K562 (cell line): ENCODE measurements at places on chromosomes 13 and 19.

DNA sequence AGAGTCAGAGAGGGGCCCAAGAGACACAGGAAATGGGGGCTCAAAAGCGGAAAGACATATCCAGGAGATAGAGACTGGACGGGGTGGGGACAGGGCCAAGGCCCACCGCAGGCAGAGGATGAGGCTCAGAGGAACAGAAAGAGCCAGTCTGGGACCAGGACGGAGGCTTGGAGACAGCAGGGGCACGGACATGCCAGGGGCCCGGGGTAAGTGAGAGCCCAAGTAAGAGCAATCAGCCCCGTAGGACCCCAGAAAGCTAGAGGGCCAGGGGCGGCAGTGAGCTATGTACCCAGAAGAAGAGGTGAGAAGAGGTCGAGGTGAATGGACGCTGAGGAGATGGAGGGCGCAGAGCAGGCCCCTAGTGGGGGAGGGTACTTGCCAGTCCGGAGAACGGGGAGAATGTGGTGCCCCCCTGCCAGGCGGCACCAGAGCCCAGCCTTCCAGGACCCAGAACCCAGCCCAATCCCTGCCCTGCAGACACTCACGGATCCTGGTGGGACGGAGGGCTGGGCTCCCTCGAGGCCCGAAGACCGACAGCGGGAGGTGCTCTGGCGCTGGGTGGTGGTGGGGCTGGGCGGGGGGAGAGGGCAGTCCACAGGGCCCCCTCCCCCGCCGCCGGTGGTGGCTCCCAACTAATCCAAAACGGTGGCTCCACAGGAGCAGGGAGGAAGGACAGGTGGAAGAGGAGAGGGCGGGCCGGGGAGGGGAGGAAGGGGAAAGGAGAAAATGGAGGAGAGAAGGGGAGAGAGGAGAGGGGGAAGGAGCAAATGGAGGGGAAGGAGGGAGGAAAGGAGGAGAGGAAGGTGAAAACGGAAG lies 1.0 kb downstream of the GRIK5 start:
- peak; percentile 32 for DNase-seq

- DNase-seq: no peak
Measured at GRCh38 chr13:33286128-33286527, 573 bp upstream of the STARD13 start.

DNA sequence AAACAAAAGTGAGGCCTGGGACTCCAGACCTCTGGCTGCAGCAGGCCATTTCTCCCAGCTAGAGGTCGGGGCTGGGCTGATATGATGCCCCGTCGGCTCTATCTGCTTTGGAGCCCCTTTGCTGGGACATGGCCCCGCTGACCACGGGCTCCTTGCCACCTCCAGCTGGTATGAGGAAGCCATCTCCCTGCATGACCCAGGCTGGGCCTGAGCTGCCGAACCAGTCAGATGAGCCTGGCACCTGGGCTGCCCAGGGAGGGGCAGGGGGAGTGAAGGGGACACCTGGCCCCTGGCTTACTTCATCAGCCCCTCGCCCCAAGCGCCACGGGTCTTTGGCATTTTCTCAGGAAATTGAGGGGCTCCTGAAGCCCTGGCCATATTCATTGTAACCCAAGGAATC lies 7.8 kb downstream of the ZSWIM4 start:
- no peak for DNase-seq

DNA sequence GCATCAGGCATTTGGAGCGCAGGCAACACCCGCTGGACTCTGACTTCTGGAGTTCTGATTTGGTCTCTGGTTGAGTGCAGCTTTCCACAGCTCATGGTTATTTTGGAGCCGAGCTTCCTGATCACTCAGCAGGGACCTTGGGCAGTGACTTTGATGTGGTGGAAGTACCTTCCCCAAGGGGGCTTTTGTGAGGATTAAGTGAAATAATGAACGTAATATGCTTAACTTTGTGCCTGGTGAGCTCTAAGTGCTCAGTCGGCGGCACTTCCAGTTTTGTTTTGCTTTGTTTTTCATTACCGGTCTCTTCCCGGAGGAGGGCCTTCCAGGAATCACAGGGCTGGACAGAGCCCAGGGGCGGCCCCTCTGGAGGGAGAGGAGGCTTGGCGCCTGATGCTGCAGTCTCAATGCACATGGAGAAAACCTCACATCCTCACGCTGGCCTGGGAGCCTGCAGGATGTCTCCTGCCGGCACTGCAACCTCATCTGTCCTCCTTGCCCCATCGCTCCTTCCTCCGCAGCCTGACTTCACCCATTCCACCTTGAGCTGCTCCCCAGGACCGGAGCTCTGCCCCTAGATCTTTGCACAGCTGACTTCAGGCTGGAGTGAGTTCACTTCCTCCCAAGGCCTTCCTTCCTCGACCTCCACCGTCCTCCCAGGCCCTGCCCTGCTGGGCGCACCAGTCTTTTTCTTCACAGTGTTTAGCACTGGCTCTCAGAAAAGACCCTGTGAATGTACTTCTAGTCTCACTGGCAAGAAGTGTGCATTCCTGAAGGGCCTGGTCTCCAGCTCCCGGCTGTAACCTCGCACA lies 1.5 kb downstream of the PLEKHF1 start:
- peak; percentile 32 for DNase-seq

DNA sequence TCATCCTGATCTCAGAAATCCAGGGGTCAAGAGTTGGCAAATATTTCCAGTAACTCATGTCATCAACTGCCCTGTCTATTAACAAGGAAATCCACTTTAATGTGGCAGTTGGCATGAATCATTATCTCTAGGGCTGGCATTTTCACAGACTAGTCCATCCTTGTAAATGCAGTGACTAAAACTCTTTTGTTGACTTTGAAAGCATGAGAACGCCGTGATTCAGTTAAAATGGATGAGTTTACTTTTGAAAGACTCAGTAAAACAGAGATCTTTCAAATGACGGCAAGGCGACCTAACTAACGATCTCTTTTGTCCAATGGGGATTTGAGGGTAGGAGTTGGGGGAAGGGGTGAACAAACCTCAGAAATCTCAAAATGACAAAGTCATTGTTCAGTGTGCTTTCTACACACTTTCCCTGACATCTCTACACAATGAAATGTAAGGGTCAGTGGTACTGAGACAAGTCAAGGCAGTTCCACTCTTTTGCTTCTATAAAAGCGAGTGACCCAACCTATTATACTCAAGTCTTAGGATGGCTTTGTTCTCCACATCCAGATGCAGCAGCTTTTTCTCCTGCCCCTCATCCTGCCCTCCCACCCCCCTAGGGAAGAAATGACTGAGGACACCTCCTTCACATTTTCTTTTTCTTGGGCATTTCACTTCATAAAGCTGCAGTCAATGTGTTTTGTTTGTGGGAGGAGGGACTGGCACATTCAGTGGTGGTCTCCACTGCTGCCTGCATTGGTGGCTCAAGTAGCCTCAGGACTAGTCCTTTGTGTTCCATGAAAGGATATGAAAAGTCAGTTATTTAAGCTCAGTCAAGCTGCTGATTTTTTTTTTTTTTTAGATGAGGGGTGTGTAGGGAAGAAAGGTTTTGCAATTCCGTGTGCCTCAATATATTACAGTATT lies 200.5 kb downstream of the ABCC4 start:
- no peak for DNase-seq
